ENCODE measurements at places on chromosomes 6 and 20. TPM values are rescaled to one million over a fixed set of nuclear protein-coding genes. Genes with fewer than 3 reads are reported as not detected.

GRCh38 chr6:88666901-88667300, 296.5 kb downstream of the RNGTT start:
- no peak for DNase-seq

GRCh38 chr20:53176134-53176533, 204.0 kb downstream of the TSHZ2 start:
- DNase-seq = no peak

Gene ZNF184
- total RNA-seq = 6.4 TPM

Gene MAFB
- 3.4 TPM for total RNA-seq

Gene EZR
- 90.7 TPM for total RNA-seq

Gene GABRR1
- not detected for total RNA-seq

Gene TCF15
- total RNA-seq = 2.7 TPM

Gene GSTA1
- not detected for total RNA-seq

Gene BRPF3
- 11.6 TPM for total RNA-seq
